ENCODE measurements at places on chromosomes 4 and X.

DNA sequence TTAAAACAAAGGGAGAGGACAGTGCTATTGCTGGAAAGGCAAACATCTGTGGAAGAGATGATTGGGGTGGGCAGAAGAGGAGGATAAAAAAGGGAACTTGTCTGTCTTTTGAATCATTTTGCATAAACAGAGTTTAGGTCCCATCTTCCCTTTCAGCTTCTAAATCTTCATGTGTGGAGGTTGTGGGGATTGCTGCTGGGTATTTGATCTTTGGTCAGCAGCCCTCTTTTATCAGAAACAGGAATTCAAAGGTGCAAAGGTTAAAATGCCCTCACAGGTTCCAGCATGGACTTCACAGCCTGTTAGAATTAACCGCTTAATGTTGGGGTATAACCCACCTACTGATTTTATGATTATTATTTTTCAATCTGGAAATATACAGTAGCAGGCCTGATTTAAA lies 39.5 kb upstream of the TMEM154 start:
- no peak for DNase-seq

- DNase-seq, result no peak
These were observed 26.2 kb upstream of the TMEM192 start for GRCh38 chr4:165138843-165139242.

DNA sequence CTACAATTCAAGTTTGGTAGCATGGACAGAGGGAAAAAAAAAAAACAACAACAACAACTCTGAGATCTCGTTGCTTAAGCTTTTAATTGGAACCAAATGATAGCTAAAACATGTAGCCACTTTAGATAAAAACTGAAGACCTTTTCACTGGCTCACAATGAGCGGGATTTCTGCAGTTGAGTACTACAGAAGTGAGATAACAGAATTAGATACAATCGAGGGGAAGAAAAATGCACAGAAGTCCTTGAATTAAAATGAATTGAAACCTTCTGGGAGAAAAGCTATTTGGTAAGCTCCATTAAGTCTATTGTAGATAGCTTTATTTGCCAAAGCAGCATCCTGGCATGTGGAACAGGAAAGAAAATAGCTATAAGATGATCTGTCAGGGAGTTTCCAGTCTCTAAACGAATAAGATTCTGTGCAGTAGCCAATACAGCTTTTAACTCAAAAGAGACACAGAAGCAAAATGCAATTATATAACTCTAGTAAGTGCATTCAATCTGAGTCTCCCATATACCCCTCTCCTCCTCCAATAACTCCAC lies 248.5 kb downstream of the ENOX2 start:
- DNase-seq, result no peak

DNA sequence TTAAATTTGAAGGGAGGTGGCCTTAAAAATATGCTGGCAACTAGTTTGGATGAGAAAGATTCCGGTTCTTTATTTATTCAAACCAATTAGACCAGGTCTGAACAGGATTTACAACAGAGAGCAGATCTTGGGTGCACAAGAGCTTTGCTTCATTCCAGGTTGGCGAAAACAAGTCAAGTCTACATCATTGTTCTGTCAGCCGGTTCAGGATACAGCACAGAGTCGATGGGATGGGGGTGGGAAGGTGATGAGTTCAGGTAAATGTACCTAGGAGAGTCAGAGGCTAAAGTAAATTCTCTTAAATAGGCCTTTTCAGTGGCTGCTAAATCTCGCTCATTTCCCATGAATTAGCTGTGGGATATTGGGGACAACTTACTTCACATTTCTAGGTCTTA lies 882 bp upstream of the STIM2 start:
- DNase-seq, result no peak

DNA sequence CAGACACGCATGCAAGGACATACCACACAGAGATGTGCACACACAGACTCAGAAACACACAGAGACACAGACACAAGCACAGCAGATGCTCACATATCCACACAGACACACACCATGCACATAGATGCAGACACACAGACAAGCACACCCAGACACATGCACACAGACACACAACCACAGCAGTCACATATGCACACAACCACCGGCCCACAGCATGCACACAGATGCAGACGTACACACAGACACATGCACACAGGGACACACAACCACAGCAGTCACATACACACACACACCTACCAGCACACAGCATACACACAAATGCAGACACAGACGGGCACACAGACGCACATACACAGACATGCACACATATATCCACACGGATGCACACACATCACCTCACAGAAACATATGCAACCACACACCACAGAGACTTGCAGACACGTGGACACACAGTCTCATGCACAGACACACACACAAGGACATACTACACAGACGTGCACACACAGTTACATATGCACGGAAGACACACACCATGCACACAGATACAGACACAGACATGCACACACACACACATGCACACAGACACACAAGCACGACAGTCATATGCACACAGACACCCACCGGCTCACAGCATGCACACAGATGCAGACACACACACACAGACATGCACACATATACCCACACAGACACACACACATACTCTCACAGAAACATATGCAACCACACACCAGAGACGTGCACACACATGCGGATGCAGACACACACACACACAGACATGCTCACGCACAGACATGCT lies 25.2 kb upstream of the SLC25A6 start:
- no peak for DNase-seq

All from stimulated activated CD4-positive, alpha-beta T cell treated with anti-CD3 and anti-CD28 coated beads, Interleukin-1b, Interleukin-23, amount 100 ng/mL, for 4 hours (primary cell).